Kidney epithelial cell (primary cell): ENCODE measurements at places on chromosomes 12 and 14. TPM values are rescaled to one million over a fixed set of nuclear protein-coding genes. Genes with fewer than 3 reads are reported as not detected.

The FGFR1OP2 gene
- total RNA-seq: 27.6 and 38.7 TPM in 2 replicates

The ABCC9 gene
- 0.07 and 0.17 TPM in 2 replicates for total RNA-seq

The ANKRD33 gene
- not detected in 2 replicates for total RNA-seq

The BDKRB1 gene
- total RNA-seq: 0.17 TPM in 1 of 2 replicates, not detected in the other

The PTCSC3 gene
- total RNA-seq: not detected in 2 replicates

DNA sequence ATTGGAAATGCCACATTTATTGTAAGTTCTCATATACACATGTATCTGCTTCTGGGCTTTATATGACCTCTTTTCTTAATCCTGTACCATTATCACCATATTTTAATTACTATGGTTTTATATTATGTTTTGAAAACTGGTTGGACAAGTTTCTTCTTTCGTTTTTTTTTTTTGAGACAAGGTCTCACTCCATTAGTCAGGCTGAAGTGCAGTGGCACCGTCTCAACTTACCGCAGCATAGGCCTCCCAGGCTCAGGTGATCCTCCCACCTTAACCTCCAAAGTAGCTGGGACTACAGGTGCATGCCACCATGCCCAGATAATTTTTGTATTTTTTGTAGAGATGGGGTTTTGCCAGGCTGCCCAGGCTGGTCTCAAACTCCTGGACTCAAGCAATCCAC lies 44.6 kb downstream of the GALNT4 start:
- DNase-seq: no peak

DNA sequence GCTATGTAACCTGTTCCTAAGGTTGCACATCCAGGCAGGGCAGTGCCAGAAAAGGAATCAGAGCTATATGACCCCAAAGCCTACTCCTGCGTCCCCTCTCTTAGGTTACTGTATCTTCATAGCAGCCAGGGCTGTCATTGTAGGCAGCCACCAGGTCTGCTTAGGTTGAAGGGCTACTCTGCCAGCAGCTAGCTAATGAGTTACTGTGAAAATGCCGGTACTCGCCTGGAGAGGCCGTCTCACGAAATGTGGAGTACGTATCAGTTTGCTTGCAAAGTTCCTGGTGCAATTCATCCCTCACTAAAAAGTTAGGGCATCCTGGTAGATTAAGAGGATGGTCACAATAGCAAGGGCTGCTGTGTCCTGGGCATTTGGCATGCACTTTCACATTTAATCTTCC lies 50.9 kb downstream of the RPH3A start:
- no peak for DNase-seq

DNA sequence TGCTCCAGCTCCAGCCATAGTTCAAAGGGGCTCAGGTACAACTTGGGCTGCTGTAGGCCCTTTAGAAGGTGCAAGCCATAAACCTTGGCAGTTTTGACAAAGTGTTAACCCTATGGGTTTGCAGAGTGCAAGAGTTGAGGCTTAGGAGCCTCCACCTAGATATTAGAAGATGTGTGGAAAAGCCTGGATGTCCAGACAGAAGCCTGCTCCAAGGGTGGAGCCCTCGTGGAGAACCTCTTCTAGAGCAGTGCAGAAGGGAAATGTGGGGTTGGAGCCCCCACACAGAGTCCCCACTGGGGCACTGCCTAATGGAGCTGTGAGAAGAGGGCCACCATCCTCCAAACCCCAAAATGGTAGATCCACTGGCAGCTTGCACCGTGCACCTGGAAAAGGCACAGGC lies 45.1 kb downstream of the RPS29 start:
- no peak for DNase-seq

DNA sequence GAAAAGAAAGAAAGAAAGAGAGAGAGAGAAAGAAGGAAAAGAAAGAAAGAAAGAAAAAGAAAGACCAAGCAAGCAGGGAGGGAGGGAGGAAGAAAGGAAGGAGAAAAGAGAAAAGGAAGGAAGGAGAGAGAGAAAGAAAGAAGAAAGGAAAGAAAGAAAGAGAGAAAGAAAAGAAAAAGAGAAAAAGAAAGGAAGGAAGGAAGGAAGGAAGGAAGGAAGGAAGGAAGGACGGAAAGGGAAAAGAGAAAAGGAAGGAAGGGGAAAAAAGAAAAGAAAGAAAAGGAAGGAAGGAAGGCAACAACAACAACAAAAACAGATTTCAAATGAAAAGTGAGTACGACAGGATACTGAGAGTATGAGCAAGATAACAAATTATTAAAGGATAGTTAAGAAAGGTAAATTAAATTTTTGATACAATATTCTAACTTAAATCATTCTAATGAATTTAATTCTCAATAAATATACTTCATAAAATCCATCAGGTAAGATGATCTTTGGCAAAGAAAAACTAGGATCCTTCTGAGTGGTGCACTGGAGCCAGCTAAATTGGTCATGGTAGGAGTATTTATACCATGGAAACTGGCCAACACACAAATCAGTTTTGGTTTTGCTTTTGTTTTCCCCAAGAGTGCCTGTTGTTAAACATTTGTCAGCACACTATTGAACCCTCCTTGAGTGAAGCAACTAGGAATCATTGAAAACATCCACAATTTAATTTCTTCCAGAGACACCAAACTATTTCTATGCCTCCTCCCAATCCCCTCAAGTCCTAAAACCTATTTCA lies 56.1 kb upstream of the DYRK2 start:
- DNase-seq: peak; percentile 38

GRCh38 chr12:32431025-32431424 lies 31.7 kb downstream of the FGD4 start:
- DNase-seq: no peak

- DNase-seq: no peak
Observed at GRCh38 chr12:9156119-9156518, 40.4 kb upstream of the A2M start.

DNA sequence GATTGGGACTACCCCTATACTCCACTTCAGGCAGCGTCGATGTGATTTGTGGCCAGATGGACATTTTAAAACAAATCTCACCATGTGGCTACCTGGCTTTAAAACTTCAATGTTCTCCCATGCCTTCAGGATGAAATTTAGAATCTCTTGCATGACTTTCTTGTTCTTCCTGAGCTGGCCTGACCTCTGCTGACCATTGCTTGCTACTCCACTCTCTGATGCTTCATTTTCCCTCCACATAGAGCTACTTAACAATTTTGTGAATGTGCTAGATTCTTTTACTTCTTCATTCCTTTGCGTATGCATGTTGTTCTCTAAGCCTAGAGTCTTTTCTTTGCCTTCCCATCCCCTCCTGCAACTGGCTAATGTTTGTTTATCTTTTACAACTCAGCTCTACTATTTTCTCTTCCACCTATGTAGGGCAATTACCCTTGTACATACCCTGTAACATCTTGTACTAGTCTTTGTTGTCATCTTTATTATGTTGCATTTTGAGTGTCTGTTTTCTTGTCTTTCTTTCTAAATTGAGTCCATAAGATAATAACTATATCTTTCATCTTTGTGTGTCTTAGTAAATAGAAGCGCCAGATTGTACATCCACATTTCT lies 41.2 kb downstream of the YLPM1 start:
- no peak for DNase-seq

DNA sequence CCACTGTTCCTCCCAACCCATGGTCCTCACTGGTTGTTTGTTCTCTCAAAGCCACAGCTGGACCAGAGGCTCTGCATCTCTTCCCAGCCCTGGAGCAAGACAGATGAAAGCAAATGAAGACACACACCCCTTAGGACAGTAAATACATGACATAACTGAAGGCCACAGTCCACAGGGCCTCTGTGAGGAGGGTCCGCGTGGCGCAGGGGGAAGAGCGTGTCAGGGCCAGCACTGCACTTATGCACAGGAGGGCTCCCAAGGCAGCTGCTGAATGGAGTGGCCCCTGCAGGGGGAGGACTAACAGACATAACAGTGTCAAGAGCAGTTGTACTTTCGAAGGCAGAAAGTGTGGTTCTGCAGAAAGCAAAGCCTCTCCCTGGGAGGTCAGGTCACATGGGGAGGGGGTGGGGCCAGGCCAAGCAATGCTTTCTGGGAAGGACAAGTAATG lies 79.9 kb downstream of the CHGA start:
- DNase-seq: no peak

DNA sequence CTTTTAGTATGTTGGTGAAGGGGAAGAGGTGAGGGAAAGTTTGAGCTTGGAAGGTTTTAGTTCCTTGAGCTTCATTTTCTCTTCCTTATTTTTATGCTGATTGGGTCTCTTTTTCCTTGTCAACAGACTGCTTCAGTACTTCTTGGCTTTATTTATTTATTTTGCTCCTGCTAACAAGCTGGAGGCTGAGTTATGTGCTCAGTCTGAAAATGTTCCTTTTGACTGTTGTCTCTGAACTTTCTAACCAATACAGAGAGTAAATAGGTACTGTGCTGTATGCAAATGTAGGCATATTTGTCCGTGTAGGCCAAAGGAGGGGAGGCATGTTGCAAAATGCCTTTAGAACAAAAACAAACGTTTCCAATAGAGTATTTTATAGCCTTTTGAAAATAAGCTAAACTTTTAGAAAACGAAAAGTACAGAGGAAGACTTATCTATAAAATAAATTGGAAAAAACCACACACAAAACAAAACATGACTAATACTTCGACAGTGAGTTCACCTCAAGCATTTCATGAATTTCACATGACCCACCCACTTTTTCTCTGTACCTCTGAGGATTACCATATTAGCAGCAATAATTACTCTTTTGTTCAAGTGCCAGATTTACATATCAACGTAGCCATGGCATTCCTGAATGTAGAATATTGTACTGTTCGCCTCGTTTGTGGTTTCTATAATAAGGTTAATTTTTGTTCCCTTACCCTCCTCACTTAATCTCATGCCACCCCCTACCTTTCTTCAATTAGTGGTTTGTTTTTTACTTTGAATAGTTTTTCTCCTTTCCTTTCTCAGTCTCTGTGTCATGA lies 4.7 kb upstream of the CREBL2 start:
- DNase-seq: peak; percentile 67

DNA sequence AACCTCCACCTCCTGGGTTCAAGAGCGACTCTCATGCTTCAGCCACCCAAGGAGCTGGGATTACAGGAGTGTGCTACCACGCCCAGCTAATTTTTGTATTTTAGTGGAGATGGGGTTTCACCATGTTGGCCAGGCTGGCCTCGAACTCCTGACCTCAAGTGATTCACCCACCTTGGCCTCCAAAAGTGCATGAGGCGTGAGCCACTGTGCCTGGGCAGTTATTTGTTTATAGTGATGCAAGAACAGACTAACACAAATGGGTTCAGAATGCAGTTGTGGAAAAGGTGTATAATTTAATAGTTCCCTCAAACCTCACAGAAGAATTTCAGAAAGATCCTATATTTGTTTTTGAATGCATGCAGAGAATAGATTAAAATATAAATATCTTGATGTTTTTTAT lies 447.1 kb downstream of the ZFP36L1 start:
- no peak for DNase-seq

- no peak for DNase-seq
Observed at GRCh38 chr12:98868076-98868475, 223.0 kb downstream of the APAF1 start.

GRCh38 chr12:78308701-78309100 lies 478.0 kb downstream of the NAV3 start:
- no peak for DNase-seq
